GM23248 (cell line): ENCODE measurements at places on chromosomes 2 and 18. TPM values are rescaled to one million over a fixed set of nuclear protein-coding genes. Genes with fewer than 3 reads are reported as not detected.

Gene AQP12B
- polyA plus RNA-seq = not detected in 2 replicates

Gene PID1
- polyA plus RNA-seq = 8.6 and 9.6 TPM in 2 replicates

Gene SLC14A1
- 0.29 and 0.53 TPM in 2 replicates for polyA plus RNA-seq

Gene CYBRD1
- polyA plus RNA-seq = 166 and 168 TPM in 2 replicates

Gene PLA2R1
- 8.9 and 9.4 TPM in 2 replicates for polyA plus RNA-seq

Gene MLPH
- polyA plus RNA-seq = 10.8 and 14.9 TPM in 2 replicates

Gene LGALSL
- polyA plus RNA-seq = 0.60 and 0.70 TPM in 2 replicates

Gene BOLL
- polyA plus RNA-seq = not detected in 2 replicates

Gene RALBP1
- 44.7 and 49.9 TPM in 2 replicates for polyA plus RNA-seq

Gene SERPINB2
- polyA plus RNA-seq = 10.6 and 10.7 TPM in 2 replicates

Gene RGPD3
- 0.06 and 0.08 TPM in 2 replicates for polyA plus RNA-seq

Gene IL36B
- polyA plus RNA-seq = not detected in 2 replicates

Gene HS1BP3
- polyA plus RNA-seq = 10.6 and 10.9 TPM in 2 replicates

Gene CDH20
- 0.13 TPM in 1 of 2 replicates, not detected in the other for polyA plus RNA-seq

Gene DCC
- polyA plus RNA-seq = not detected in 2 replicates

Gene RAPH1
- polyA plus RNA-seq = 36.9 and 38.8 TPM in 2 replicates

Gene ATP6V1C2
- 0.18 and 0.53 TPM in 2 replicates for polyA plus RNA-seq

Gene TEKT4
- not detected in 2 replicates for polyA plus RNA-seq

Gene TYMS
- 71.5 and 72.8 TPM in 2 replicates for polyA plus RNA-seq

Gene CTAGE1
- 0.06 TPM in 1 of 2 replicates, not detected in the other for polyA plus RNA-seq

Gene CIDEA
- not detected in 2 replicates for polyA plus RNA-seq

Gene MROH2A
- polyA plus RNA-seq = not detected in 2 replicates

Gene TRIB2
- polyA plus RNA-seq = 31.5 and 32.1 TPM in 2 replicates

Gene MAPK4
- polyA plus RNA-seq = not detected in 2 replicates

Gene LBX2
- 0.87 and 1.1 TPM in 2 replicates for polyA plus RNA-seq

Gene RAB27B
- polyA plus RNA-seq = 0.18 and 0.45 TPM in 2 replicates

Gene GPR155
- polyA plus RNA-seq = 2.6 and 3.2 TPM in 2 replicates

Gene VSNL1
- 0.70 and 0.72 TPM in 2 replicates for polyA plus RNA-seq

Gene FBLN7
- 1.6 and 1.8 TPM in 2 replicates for polyA plus RNA-seq

Gene ADD2
- polyA plus RNA-seq = not detected in 2 replicates

Gene CASP10
- 2.8 and 2.9 TPM in 2 replicates for polyA plus RNA-seq

Gene GKN2
- not detected in 2 replicates for polyA plus RNA-seq

Gene HOXD9
- polyA plus RNA-seq = 5.7 and 7.2 TPM in 2 replicates

Gene POTEI
- polyA plus RNA-seq = not detected in 2 replicates

Gene CCL20
- polyA plus RNA-seq = not detected in 2 replicates

Gene MFSD2B
- polyA plus RNA-seq = 0.58 TPM in 1 of 2 replicates, not detected in the other

Gene CPO
- polyA plus RNA-seq = 0.20 TPM in 1 of 2 replicates, not detected in the other

Gene CNRIP1
- 38.7 and 41.5 TPM in 2 replicates for polyA plus RNA-seq

Gene AQP12A
- polyA plus RNA-seq = not detected in 2 replicates

Gene SMYD1
- 0.09 TPM in 1 of 2 replicates, not detected in the other for polyA plus RNA-seq

Gene AFF3
- polyA plus RNA-seq = 0.56 and 0.75 TPM in 2 replicates

Gene MBD5
- polyA plus RNA-seq = 22.5 and 23.4 TPM in 2 replicates

Gene DSC3
- polyA plus RNA-seq = not detected in 2 replicates

Gene CCDC74A
- polyA plus RNA-seq = 10.8 and 11.3 TPM in 2 replicates

Gene ADNP2
- 3.5 and 3.7 TPM in 2 replicates for polyA plus RNA-seq

Gene TMEM200C
- not detected in 2 replicates for polyA plus RNA-seq

Gene HAAO
- polyA plus RNA-seq = 0.36 TPM in 1 of 2 replicates, not detected in the other

Gene RMND5A
- 6.8 and 7.2 TPM in 2 replicates for polyA plus RNA-seq
